ENCODE measurements at places on chromosomes 4 and X.

GRCh38 chrX:18985186-18985435 lies 1.2 kb upstream of the PHKA2 start:
- no peak for DNase-seq

DNA sequence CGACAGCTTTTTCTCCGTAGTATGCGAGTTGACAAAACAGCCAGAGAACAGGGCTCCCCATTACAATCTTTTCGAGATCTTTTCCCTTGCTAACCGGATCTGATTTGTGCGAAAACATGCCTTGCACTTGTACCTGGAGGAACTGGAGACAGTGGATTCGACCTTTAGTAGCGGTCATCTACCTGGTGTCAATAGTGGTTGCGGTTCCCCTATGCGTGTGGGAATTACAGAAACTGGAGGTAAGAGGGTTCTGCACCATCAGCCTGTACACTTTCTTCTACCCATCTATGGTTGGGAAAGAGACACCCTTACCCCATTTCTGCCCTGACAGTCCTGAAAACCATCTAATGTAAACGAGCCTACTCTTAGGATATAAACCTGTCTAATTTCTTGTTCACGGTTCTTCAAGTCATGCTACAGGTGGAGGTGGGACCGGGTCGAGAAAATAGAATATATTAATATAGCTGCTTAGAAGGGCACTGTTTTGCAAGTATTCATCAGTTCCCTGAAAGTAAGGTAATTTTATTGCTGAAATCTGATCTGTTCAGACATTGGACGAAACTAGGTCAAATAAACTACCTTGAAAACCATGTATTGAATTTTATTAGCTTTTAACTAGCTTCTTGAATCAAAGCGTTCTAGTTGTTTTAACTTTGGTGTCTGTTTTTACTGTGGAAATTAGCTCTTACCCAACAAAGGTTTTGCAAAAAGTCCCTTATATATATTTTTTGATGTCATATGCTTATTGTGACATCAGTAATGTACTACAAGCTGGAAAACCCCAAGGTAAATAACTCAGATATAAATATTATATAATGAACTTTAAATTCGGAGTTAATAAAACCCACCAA lies 869 bp downstream of the TMEM184C start:
- DNase-seq: peak; percentile 15

- no peak for DNase-seq
Observed at GRCh38 chr4:169367826-169368225, 97.1 kb upstream of the SH3RF1 start.

DNA sequence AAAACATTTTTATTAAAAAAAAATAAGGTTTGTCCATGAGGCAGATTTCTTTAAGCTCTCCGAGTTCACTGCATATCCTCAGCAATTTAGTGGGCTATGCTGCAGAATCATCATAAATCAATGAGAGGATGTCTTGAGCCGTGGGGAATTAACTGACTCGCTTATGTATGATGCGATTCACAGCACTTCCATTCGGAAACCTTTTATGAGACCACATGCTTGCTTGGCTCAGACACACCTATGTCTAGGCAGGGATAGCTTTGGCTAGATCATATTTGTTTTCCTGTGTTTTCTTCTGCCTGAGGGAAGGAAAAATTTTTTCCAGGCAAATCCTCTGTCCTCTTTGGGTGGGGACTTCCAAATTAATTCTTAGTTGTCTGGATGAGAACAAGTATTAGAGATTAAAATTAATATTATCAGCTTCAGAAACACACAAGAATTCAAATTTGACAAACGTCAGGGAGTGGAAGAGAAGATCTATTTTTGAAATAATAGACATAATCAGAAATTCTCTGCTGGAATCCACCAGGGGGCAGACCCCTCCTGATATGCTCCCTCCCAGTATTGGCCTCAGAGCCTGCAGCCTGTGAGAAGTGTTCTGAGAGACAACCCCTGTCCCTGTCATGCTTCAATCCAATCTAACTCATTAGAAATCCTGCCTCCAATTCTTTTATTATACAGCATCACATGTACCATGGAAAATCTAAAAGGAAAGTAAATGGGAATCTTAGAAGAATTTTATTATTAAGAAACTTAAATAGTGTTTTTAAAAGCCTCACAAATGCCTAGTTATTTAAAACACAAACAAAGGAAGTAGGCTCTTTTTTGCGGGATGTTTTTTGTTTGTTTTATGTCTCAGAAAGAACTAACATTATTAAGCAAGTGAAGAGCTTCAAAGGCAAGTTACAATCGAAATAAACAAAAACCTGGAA lies 345.1 kb upstream of the TACR3 start:
- DNase-seq: peak; percentile 91

DNA sequence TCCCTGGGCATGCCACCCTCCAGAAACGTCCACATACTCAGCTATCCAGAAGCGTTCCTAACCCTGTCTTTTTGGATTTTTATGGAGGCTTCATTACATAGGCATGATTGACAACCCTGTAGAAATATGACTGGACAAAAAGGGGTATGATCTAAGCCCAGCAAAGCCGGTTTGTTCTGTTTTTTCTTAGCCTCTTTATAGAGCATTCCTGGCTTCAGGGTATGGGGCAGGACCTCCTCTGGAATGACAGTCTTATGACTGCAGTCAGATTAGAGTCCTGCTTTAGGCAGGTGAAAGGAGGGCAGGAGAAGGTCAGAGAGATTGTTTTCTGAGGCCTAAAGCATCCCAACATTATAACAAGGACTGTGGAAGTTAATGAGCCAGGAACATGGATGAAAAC lies 137.4 kb downstream of the DCLK2 start:
- DNase-seq: no peak

GRCh38 chr4:10048941-10049697 lies 27.8 kb upstream of the SLC2A9 start:
- peak; percentile 34 for DNase-seq

DNA sequence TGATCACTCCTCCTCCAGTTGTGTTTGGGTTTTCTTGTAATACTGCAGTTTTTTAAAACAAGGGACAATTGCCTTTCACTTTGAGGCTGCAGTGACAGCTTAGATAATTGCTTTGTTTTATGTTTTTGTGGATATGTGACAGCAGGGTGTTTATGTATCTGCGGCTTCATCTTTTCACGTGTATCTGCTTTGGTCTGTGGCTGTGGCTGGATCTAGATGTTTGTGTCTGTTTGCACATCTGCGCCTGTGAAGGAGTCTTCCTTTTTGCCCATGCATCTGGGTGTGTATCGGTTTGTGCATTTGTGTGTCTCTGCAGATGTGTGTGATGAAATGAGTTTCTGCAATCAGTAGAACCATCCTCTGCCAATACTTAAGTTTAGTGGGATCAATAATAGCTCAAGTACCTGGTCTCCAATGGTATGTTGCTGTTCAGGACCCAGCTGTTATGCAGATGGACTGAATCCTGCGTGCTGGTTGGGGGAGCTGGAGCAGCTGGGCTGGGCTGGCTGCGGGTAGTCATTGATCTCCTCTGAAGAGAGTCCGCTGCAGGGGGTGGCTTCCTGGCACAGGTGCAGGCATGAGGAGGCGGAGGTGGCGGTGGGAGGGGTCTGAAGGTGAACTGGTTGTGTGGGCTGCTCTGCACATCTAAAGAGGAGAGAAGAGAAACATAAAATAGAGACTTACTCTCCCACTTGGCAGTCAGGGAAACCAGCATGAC lies 390.3 kb downstream of the SH2D1A start:
- peak; percentile 93 for DNase-seq

- no peak for DNase-seq
Observed at GRCh38 chr4:8648296-8648695, 55.7 kb downstream of the CPZ start.

DNA sequence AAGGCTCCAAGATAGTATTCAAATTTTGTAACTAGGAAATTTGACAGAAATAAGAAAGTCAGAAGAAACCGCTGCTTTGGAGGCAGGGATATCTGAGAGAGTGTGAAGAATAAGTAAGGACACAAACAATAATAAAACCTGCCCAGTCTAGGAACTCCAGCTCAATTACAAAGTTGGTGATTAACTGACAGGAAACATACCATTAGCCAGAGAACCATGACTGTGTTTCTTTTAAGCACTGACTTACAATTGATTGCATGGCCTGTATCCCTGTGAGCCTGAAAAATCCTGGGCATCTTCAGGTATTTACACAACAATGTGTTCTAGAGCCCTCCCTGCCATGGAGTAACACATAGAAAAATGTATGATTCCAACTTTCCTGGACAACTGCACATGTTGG lies 127.4 kb downstream of the GRIA3 start:
- DNase-seq: no peak

DNA sequence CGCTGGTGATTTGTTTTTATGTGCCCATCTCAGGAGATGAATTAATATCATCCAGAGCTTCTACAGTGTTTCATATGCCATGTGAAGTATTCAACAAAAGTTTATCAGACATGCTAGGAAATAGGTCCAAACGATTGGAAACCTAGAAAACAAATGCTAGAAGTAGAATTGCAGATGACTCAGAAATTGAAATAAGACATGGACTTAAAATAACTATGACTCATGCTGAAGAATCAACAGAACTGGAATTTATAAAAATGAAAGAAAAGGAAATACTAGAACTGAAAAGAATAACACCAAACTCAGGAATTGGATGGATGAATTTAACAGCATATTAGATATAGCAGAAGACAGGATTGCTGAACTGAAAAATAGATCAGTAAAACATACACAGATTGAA lies 172.7 kb upstream of the GIMD1 start:
- DNase-seq: no peak

DNA sequence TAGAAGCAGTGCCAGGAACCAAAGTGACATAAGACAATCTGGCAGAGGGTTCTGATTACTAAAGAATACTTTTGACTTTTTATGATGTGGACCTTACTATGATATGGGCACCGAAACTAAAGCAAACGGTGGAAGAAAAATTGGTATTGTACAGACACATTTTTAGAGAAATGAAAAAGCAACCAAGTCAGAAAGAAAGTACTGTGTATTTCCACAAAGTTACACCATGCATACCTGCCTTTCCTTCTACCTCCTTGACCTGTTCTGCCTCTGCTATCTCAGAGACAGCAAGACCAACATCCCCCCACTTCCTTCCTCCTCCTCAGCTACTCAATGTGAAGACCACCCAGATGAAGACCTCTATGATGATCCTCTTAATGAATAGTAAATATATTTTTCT lies 88.3 kb downstream of the HUWE1 start:
- no peak for DNase-seq

- DNase-seq: no peak
Observed at GRCh38 chrX:65926095-65927019, 113.5 kb downstream of the VSIG4 start.

DNA sequence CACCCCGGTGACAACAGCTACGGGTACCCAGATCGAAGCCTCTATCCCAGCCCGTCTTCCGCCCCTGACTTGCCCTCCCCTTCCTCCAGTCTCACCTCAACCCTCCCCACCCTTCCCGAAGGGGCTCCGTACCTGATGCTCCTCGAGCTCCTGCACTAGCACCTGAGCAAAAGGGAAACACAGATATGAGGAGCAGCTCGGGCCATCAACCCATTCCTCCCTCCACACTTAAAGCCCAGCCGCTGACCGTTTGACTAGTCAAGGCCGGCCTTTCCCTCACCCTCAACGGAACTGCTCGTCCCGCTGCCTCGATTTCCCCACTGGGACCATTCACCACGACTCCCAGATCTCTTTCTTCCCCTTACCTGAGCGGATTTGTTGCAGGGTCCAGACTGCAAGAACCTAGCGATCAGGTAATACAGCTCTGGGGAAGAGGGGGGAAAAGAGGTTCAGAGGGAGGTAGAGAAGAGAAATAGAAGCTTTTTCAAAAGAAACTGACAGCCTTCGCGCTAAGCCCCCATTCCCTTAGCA lies 731 bp downstream of the BRWD3 start:
- DNase-seq: peak; percentile 73

DNA sequence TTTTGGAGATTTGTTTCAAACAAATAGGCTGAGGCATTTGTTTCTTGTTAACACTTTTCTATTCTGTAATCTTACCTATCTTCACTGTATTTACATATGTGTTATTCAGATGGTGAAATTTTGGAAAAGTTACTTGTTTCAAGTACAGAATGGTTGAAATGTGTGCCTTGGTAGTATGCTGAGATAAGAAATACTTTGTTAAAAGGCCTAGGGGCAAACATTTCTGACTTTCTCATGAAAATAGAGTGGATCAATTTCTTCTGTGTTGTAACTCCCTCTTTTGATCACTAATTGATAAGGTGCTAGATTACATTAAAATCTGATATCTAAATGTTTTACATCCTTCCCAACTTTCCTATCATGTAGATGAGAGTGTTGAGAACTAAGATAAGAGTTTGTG lies 18.1 kb downstream of the USO1 start:
- DNase-seq: no peak

- no peak for DNase-seq
Observed at GRCh38 chr4:128275346-128275745, 12.3 kb downstream of the PGRMC2 start.

GRCh38 chr4:38489011-38489861 lies 174.8 kb upstream of the KLF3 start:
- peak; percentile 2 for DNase-seq

DNA sequence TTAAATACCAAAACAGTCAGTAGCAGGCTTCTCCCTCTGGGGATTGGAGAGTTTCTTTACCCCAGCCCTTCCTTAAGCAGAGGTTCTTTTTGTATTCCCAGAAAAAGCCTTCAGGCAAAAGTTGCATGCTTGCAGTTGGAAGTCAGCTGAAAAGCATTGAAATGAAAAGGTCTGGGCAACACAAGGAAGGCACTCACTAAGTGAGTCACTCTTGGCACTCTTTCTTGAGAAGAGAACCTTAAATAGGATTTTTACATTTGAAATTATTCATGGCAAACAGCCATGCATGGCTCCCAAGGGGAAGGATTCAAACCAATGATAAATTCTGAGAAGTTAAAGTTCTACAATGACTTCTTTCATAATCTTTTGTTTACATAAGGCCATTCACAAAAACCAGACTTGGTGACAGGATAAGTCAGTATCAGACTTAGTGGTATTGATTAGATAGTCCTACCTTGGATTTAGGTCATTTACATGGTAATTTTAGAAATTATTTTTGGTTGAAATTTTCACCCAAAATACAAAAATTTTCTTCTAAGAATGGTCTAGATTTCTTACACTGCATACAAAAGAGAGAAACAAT lies 2068.9 kb downstream of the PCDH7 start:
- DNase-seq: no peak
